ENCODE measurements at places on chromosomes 5 and 9. TPM values are rescaled to one million over a fixed set of nuclear protein-coding genes. Genes with fewer than 3 reads are reported as not detected.

- H3K4me3 ChIP-seq, result no peak overlapping the region
- no peaks in the 10 kb centered on the region for H3K4me1 ChIP-seq
- DNase-seq, result no peak
- no peaks in the 10 kb centered on the region for H3K27me3 ChIP-seq
- H3K36me3 ChIP-seq, result peaks cover 6% of the 10 kb centered on the region
These were observed 37.3 kb downstream of the PROP1 start for GRCh38 chr5:177958696-177959095.

GRCh38 chr5:118946138-118946800 is 42.1 kb downstream of the DTWD2 start:
- no peak overlapping the region for H3K27ac ChIP-seq
- no peak overlapping the region for H3K4me3 ChIP-seq
- no peaks in the 10 kb centered on the region for H3K27me3 ChIP-seq
- H3K4me1 ChIP-seq, result no peaks in the 10 kb centered on the region

GRCh38 chr5:141476132-141476911 is 556 bp downstream of the PCDHGC3 start:
- H3K36me3 ChIP-seq, result peaks cover 8% of the 10 kb centered on the region
- peaks cover 35% of the 10 kb centered on the region for H3K4me1 ChIP-seq
- no peak for DNase-seq

DNA sequence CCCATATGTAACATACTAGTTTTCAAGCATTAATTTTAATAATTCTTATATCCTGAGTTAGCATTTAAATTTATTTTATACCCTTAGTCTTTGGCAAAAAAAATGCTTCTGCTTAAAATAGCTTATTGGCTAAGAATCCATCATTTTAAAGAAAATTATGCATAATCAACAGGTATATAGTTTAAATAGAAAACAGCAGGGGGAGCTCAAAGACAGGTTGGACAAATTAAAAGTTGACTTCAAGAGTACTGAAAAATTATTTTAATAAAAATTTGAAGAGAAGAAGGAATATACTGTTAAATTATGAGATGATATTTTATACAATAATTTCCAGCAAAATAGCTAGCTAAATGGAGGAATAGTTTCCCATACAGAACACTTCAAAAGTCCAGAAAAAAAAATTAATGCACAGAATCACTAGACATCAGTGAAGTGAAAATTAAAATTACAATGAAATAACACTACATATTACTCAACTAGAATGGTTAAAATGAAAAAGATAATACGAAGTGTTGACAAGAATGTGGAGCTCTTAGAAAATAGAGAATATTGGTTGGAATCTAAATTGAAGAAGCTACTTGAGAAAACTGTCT is 387.1 kb downstream of the PDE4D start:
- no peak overlapping the region for H3K27ac ChIP-seq
- no peak overlapping the region for H3K4me3 ChIP-seq
- no peaks in the 10 kb centered on the region for H3K4me1 ChIP-seq

- DNase-seq, result no peak
- peaks cover 10% of the 10 kb centered on the region for H3K4me1 ChIP-seq
- peaks cover 35% of the 10 kb centered on the region for H3K36me3 ChIP-seq
- no peak overlapping the region for H3K4me3 ChIP-seq
- no peak overlapping the region for H3K27ac ChIP-seq
These were observed 42.2 kb upstream of the FBXW11 start for GRCh38 chr5:172048539-172049101.

DNA sequence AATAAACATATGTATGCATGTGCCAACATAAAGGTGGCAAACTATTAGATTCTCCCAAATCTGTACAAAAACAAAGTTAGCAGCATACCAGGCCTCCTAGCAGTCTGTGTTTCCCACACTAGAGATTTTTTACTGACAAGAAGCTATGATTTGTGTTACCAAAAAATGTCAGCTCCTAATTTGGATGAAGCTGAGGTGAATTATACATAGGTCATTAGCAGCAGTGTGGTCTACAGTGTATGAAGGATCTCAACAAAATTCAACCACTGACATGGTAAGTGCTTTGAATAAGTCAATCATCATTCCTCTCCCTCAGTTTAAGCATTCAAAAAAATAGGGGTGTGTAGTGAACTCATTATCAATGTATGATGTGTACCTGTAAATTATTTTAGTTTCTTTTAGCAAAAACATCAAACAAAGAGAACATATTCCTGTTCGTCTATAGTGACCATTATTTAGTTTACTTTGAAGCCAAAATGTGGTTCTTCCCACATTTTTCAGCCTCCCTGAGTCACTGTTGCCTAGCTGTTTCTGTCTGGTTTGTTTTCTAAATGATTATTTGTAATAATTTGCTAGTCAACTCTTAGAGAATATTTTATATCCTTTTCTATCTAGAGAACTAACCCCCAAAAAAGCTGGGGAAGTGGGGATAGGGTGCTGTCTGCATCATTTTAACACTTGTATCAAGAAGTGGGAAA is 52.1 kb upstream of the RGMB start:
- H3K36me3 ChIP-seq, result no peaks in the 10 kb centered on the region
- no peak for DNase-seq
- no peak overlapping the region for H3K27ac ChIP-seq
- no peak overlapping the region for H3K4me3 ChIP-seq

DNA sequence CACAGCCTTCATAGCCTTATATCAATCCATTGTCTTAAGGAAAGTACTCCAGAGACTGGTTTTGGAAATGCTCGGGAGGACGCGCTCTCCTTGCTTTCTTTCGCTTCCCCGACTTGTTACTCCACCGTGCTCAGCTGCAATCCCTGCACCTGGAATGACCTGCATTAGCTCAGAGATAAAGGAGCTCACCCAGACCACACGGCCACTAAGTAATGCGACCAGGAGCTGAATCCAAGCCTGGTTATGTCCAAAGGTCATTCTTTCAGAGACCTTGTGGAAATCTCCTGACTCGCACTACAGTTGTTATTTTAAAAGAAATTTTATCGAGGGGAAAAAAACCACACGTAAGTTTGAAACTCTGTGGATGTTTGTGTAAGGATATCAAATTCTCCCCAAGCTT is 135.3 kb upstream of the DPYSL3 start:
- H3K4me1 ChIP-seq, result no peaks in the 10 kb centered on the region
- H3K36me3 ChIP-seq, result no peaks in the 10 kb centered on the region
- peak overlapping the region; percentile 25 for H3K27ac ChIP-seq
- H3K4me3 ChIP-seq, result no peak overlapping the region
- DNase-seq, result no peak

- H3K4me3 ChIP-seq, result no peak overlapping the region
- peaks cover 9% of the 10 kb centered on the region for H3K27me3 ChIP-seq
- DNase-seq, result peak; percentile 22
These were observed 67.6 kb upstream of the ATP10B start for GRCh38 chr5:160919626-160920025.

- H3K27ac ChIP-seq, result no peak overlapping the region
- no peaks in the 10 kb centered on the region for H3K36me3 ChIP-seq
- no peaks in the 10 kb centered on the region for H3K27me3 ChIP-seq
- peaks cover 2% of the 10 kb centered on the region for H3K4me1 ChIP-seq
- DNase-seq, result no peak
These were observed 385.0 kb upstream of the SLC30A5 start for GRCh38 chr5:68708842-68709170.

DNA sequence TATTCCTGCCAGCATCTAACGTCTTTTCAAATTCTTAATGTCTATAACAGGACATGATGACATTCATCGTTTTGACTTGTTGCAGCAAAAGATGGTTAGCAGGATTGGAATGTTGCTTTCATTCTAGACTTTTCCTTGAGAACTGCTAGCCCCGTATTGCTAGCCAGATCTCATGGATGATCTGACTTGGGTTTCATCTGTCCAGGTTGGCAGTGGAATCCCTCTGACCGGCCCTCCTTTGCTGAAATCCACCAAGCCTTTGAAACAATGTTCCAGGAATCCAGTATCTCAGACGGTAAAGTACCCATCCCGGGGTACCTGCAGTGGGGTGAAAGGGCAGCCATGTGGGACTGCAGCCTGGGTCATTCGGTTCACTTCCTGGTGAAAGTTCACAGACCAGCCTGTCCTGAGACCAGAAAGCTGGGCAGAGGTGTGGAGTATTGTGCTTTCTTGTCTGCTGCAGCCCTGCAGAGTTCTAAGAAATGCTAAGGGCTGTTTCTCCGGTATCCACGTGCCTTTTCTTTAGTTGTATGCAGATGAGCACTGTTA is 16.7 kb downstream of the QRFP start:
- H3K4me3 ChIP-seq, result no peak overlapping the region
- H3K27ac ChIP-seq, result no peak overlapping the region
- H3K4me1 ChIP-seq, result peaks cover 15% of the 10 kb centered on the region

DNA sequence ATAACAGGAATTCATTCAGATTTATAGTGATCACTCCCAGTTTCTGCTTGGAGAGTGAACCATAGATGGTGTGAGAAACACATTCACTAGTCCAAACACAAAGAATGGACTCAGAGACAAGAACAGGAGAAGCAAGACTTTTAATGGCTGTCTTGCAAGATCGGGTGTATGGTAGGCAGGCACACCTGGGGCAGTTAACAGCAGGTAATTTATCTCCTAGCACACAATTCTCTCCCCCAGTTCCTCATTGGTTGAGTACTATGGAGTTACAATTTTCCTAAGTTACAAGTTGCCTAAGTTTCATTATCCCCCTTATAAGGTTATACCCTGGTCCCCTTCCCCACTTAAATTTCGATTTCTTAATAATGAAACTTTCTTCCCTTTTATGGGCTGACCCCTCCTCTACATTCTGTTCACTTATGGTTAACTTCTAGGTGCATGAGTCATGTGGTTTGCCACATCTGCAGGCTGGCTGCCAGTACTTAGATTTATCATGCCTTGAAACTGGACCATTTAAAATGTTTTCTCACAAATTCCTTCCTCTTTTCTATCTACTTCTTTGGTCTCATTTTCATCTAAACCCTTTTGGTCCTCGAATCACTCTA is 623.3 kb downstream of the HINT1 start:
- DNase-seq, result no peak
- H3K27ac ChIP-seq, result no peak overlapping the region
- H3K4me1 ChIP-seq, result no peaks in the 10 kb centered on the region
- H3K4me3 ChIP-seq, result no peak overlapping the region
- no peaks in the 10 kb centered on the region for H3K36me3 ChIP-seq

- H3K27ac ChIP-seq, result no peak overlapping the region
- H3K4me3 ChIP-seq, result no peak overlapping the region
- peak; percentile 43 for DNase-seq
- no peaks in the 10 kb centered on the region for H3K27me3 ChIP-seq
- H3K4me1 ChIP-seq, result no peaks in the 10 kb centered on the region
- H3K36me3 ChIP-seq, result no peaks in the 10 kb centered on the region
These were observed 818.8 kb upstream of the WWC1 start for GRCh38 chr5:167472566-167473108.

DNA sequence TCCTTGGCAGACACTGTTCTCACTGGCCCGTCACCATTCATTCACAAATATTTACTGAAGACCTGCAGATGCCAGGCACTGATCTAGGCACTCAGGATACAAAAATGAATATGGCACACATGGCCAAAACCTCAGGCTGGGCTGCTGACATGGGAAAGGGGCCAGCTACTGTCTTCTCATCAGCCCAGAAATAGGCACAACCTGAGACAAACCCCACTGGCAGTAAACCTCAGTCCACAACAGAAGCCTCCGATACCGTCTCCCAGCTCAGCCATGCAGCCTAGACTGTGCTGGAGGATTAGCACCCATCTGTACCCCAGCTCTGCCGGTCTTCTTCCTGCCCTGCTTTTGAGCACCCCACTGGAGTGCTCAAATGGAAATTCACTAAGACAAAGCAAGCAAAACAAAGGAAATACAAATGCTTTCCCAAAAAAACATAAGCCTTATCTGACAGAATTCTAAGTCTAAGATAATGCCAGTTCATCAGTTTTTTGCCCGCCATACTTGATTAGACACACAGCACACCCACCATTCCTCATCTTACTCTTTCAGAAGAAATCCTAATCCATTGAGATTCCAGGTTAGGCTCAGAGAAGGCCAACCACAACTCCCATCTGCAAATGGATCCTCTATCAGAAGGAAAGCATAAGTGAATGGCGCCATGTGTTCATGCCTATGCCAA is 8.2 kb downstream of the P4HA2 start:
- H3K27ac ChIP-seq, result no peak overlapping the region
- H3K4me3 ChIP-seq, result no peak overlapping the region
- H3K27me3 ChIP-seq, result no peaks in the 10 kb centered on the region
- no peak for DNase-seq
- peaks cover 17% of the 10 kb centered on the region for H3K4me1 ChIP-seq

DNA sequence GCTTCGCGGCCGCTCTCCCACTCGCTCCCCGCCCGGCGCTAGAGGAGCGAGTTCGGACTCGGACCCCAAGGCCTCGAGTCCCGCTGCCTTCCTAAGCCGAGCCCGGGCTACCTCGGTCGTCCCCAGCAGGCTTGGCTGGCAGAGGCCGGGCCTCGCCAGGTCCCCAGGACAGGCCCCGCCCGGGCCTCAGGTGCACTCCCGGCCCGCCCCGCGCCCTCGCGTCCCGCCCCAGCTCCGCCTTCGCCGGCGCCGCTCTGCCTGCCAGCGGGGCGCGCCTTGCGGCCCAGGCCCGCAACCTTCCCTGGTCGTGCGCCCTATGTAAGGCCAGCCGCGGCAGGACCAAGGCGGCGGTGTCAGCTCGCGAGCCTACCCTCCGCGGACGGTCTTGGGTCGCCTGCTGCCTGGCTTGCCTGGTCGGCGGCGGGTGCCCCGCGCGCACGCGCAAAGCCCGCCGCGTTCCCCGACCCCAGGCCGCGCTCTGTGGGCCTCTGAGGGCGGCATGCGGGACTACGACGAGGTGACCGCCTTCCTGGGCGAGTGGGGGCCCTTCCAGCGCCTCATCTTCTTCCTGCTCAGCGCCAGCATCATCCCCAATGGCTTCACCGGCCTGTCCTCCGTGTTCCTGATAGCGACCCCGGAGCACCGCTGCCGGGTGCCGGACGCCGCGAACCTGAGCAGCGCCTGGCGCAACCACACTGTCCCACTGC is at the start of gene SLC22A5:
SLC22A5 (plus strand) TSS at position 237 of the 707 bp plus-strand sequence; CDS start at position 500, 263 bp downstream.
- H3K36me3 ChIP-seq, result peaks cover 11% of the 10 kb centered on the region
- DNase-seq, result no peak
- peak within 1 kb of the TSS; percentile 27 for H3K27ac ChIP-seq
- peak within 1 kb of the TSS; percentile 60 for H3K4me3 ChIP-seq
- H3K27me3 ChIP-seq, result no peaks in the 10 kb centered on the region

GRCh38 chr5:159514229-159514810 is 184.0 kb upstream of the IL12B start:
- no peak overlapping the region for H3K4me3 ChIP-seq
- no peaks in the 10 kb centered on the region for H3K36me3 ChIP-seq
- peaks cover 9% of the 10 kb centered on the region for H3K4me1 ChIP-seq
- H3K27me3 ChIP-seq, result no peaks in the 10 kb centered on the region

- H3K4me1 ChIP-seq, result no peaks in the 10 kb centered on the region
- H3K4me3 ChIP-seq, result no peak overlapping the region
- no peak for DNase-seq
- H3K27me3 ChIP-seq, result no peaks in the 10 kb centered on the region
- no peak overlapping the region for H3K27ac ChIP-seq
- H3K36me3 ChIP-seq, result no peaks in the 10 kb centered on the region
These were observed 20.4 kb upstream of the CYFIP2 start for GRCh38 chr5:157245476-157245875.

AGXT2 gene
- 0.21 TPM for polyA plus RNA-seq

ATP10B gene
- polyA plus RNA-seq, result 4.1 TPM

PCDHB4 gene
- 6.3 TPM for polyA plus RNA-seq

NUDCD2 gene
- 59.8 TPM for polyA plus RNA-seq

LECT2 gene
- polyA plus RNA-seq, result 1.7 TPM

POU5F2 gene
- 0.11 TPM for polyA plus RNA-seq

PMPCA gene
- polyA plus RNA-seq, result 57.4 TPM

CFAP77 gene
- polyA plus RNA-seq, result 6.2 TPM

C5orf46 gene
- polyA plus RNA-seq, result not detected

CCDC183 gene
- polyA plus RNA-seq, result 3.4 TPM

PCDHGA5 gene
- 14.0 TPM for polyA plus RNA-seq

PRR16 gene
- 3.2 TPM for polyA plus RNA-seq

C5orf24 gene
- polyA plus RNA-seq, result 77.5 TPM

DNM1 gene
- 410 TPM for polyA plus RNA-seq

PCDHAC2 gene
- polyA plus RNA-seq, result 14.1 TPM

ZNF483 gene
- polyA plus RNA-seq, result 4.3 TPM

Measured in spinal cord (tissue), 10 donors.